ENCODE measurements at places on chromosomes 13 and 19.

DNA sequence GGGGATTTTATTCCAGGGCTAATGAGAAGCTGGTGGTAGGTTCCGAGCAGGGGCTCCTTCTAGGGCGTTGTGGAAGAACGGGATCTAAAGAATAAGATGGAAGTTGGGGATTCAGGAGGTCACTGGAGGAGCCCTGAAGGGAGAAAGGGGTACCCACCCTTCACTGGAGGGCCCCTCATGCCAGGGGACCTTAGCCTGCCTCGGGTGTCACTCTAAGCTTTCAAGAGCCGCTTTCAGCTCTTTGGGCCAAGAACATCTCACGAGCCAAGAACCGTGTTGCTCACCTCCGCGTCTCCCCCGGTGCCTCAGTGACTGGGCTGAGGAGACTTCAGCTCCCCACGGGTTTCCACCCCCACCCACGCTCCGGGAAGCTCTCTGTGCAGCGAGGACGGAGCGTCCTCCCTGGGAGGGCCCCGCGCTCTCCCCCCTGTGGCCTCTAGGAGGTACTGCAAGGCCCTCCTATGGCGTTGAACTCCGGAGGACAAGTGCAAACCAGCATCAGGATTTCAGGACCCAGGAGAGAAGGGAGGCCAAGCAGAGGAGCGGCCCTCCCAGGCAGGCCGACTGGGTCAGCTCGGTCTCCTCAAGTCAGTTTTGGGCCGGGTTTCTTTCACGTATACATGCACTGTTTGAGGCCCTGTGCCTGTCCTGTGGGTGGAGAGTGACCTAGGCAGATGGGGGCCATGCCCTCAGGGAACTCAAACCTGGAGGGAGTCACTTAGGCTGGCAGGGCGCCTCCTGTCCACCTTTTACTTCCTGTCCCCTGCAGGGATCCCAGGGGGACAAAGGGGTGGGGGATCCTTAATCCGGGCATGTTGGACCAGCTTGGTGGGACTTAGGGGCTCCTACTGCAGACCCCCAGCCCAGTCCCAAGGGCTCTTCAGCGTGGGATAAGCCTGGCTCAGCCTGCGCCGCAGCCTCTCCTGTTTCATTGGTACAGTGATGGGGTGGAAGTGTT is 5.1 kb upstream of the KRTDAP start:
- peak; percentile 36 for DNase-seq

DNA sequence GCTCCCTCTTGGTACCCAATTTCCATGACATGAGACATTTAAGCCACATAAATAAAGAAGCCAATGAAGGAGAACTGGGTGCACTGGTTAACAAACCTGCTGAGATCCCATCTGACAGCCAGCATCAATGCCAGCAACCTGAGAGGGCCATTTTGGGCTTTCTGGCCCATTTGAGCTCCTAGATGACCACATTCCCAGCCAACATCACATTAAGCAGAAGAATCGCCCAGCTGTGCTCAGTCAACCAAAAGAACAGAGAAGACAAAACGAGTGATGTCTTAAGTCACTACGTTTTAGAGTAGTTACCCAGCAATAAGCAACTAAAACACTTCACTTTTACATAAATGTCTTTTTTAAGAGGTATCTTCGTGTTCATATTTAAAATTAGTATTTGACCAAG is 21.9 kb downstream of the LCP1 start:
- no peak for DNase-seq

- no peak for DNase-seq
Observed at GRCh38 chr13:79723519-79724024, 242.6 kb downstream of the NDFIP2 start.

DNA sequence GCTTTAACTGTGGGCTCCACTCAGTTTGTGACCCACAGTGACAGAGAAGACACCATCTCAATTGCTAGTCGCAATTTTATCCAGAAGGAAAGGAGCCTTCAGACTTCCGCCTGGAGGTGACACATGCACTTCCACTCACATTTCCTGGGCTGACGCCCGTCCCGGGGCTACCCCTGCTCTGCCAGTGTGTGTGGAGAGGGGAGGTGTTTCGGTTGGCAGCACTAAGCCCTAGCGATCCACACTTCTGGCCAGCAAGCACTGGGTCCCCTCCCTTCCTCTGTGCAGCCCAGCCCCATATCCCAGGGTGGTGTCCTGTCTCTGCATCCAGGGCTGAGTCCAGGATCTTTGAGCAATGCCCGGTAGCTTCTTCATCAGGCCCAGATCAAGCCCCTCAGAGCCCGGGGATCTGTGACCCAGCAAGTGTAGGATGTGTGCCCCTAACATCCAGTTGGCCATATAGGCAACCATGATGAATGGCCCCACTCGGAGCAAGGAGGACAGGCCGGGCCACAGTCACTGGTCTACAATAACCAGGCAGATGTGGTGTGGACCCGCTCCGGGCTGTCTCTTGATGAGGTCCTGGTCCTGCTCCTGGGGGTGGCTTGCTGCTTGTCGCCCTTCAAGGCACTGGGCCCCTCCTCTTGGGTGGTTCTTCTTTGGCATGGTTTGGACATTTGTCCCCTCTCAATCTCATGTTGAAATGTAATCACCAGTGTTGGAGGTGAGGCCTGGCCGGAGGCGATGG is 141.9 kb upstream of the SPACA7 start:
- no peak for DNase-seq

DNA sequence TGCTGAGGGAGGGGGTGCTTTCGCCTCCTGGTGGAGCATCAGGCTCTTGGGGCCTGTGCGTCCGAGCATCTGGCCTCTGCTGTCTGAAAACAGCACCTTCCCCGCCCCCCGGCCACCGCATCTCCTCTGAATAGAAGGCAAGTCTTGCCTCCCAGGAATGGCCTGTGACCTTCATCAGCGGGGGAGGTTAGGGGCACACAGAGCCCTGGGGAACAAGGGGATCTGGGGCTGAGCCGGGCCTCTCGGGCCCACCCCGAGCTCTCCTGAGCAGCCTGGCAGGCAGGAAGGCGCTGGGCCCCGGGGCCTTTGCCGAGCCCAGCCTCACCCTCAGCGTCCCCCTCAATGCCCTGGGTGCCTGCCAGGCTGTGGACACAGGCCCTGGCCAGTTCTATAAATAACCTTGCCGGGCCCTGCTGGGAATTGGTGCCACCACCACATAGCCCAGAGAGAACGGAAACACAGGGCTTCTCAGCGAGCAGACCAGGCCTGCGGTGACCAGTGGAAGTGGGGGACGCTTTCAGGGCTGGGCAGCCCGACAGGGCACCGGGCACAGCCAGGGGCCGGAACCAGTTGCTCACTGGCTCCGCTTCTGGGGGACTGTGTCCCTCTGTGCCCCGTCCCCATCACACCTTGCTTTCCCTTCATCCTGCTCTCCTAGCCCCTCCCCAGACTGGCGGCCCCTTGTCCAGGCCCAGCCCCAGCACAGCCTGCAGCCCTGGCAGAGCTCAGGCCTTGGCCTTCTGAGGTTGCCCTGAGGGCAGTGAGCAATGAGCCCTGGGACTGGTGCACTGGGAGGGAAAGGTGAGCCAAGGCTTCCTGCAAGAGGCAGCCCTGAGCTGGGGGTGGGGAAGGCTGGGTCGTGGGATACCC is 9.5 kb downstream of the STK11 start:
- no peak for DNase-seq

GRCh38 chr13:42001580-42001979 is 40.7 kb upstream of the VWA8 start:
- no peak for DNase-seq

- no peak for DNase-seq
Observed at GRCh38 chr13:103287659-103288058, 221.4 kb upstream of the SLC10A2 start.

DNA sequence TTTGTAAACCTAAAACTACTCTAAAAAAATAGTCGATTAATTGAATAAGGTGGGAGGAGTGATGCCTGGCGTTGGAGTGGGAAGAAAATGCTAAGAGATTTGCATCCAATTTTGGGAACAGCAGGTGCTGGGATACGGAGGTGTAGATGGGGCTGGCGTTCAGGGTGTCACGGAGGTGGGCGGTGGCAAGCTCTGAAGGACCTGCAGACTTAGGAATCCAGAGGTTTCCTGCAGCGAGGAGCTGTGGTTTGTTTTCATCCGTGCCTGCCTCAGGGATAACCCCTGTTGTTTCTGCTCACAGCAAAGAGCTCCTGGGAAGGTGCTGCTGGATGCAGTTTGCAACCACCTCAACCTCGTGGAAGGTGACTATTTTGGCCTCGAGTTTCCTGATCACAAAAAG is 166.4 kb upstream of the RNF113B start:
- no peak for DNase-seq

GRCh38 chr13:51873117-51873798 is 11.5 kb downstream of the CCDC70 start:
- no peak for DNase-seq
